CD4-positive, alpha-beta memory T cell (primary cell): ENCODE measurements at places on chromosomes 5 and 9.

DNA sequence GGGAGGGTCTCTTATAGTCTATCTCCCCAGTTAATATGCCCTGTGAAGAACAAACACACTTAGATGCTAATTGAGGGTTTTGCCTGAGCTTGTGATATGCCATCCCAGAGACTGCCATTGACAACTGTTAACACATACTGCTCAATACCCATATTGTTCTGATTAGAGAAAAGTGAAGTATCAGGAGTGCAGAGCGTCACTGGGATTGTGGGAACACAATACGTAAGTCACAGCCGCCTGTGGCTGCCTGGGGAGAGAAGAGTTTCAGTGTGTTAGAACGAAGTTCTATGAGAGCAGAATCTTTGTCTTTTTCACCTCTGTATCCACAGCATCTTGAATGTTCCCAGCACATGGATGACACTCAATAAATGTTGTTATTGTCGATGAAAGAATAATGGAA lies 110.2 kb downstream of the MEF2C start:
- DNase-seq: no peak

GRCh38 chr5:101009758-101010519 lies 106.9 kb upstream of the ST8SIA4 start:
- no peak for DNase-seq

DNA sequence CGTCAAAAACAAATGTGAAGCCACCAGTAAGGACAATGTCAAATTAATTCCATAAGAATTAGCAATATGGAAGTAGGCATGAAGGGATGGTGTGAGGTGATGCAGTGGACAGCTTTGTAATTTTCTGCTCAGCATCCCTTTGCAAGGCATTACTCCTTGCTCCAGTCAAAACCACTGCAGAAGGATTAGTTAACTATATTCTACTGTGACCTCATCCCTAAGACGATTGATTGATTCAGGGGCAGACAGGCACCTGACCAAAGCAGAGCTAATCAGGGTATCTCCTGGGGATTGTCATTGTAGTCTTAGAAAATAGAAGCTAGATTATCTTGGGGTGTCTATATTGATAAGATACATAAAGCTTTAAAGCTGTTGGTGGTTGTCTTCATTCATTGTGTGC lies 98.7 kb downstream of the NMUR2 start:
- DNase-seq: no peak

- no peak for DNase-seq
These were observed 28.9 kb downstream of the SNX24 start for GRCh38 chr5:122874179-122874875.

DNA sequence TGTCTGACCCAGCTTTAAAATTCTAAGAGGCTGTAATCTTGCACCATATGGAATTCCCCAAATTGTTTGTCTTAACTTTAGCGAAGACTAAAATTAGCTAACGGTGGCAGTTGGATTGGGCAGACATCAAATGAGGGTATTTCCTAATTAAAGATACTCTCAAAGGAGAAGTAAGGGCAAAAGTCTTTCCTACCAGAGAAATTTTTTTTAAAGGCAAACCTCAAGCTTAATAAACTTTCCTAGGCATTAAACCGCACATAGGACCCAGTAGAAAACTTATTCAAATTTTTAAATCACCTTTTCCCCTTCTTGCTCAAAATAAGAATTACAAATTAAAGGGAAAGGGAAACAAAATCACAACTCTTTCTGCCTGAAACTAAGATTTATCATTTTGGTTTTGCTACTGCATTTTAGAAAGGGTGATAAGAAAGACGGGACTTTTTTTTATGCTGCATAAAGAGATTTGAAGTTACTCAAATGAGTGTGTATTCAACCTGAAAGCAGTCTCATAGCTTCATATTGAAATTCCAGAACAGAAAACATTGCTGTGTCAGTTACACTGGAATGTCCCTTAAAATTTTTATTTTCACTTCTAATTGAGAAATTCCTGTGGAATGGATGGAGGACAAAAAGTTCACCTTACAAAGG lies 189.1 kb upstream of the PTGER4 start:
- DNase-seq: no peak

DNA sequence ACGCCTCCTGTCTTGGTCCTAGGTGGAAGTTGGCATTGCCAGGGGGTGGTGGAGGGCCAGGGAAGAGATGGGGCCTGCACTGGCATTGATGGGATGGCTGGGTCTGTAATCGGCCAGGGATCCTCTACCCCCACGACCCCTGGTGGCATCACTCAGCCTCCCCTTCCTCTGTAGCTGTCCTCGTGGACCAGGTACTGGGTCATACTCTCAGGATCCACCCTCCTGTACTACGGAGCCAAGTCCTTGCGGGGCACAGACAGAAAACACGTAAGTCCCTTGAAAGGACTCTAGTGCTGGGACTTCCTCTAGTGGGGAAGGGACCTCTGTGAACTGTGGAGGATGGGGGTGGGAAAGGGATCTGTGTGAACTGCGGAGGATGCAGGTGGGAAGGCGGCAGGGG lies 52.1 kb upstream of the GARNL3 start:
- DNase-seq: no peak

GRCh38 chr5:17666726-17667235 lies 32.5 kb downstream of the TAF11L14 start:
- no peak for DNase-seq

DNA sequence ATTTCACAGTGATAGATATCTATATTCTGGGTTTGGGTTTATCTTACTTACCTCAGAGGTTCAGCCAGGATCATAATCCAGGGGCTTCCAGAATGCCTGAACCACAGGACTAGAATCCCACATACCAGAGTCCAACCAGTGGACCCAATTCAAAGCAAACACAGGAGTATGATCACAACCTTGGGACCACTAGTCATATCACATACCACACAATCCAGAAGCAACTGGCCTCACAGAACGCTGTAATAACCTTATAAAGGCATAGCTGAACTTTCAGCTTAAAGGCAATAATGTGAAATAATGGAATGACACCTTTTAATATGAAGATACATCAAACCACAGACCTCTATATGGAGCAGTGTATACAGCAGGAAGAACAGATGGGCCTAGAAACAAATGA lies 25.3 kb downstream of the RAPGEF6 start:
- no peak for DNase-seq
